ENCODE measurements at places on chromosomes 4 and X.

DNA sequence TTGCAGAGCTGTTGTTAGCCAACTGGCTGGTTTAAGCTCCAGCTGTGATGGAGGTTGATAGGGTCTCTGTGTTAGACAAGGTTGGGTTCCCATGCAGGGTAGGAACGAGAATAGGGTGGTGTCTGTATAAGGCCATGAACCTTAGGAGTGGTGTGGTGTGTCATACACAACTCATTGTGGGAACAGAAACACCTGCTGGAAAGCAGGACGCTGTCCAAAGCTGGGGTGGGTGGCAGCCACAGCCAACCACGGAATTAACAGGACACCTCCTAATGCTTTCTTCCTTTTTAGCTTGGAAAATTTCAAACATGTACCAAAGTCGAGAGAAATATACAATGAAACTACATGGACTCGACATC is 94.4 kb downstream of the ARHGAP10 start:
- no peak for DNase-seq

- DNase-seq = no peak
Observed at GRCh38 chr4:143360838-143361625, 24.4 kb downstream of the GAB1 start.

DNA sequence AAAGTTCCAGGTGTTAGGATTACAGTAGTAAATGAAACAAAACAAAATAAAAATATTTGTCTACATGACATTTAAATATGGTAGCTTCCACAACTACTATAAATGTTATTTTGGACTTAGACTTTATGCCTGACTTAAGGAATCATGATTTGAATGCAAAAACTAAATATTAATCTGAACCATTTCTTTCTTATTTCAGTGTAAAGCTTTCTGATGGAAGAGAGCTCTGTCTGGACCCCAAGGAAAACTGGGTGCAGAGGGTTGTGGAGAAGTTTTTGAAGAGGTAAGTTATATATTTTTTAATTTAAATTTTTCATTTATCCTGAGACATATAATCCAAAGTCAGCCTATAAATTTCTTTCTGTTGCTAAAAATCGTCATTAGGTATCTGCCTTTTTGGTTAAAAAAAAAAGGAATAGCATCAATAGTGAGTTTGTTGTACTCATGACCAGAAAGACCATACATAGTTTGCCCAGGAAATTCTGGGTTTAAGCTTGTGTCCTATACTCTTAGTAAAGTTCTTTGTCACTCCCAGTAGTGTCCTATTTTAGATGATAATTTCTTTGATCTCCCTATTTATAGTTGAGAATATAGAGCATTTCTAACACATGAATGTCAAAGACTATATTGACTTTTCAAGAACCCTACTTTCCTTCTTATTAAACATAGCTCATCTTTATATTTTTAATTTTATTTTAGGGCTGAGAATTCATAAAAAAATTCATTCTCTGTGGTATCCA is 1.6 kb downstream of the CXCL8 start:
- no peak for DNase-seq

- no peak for DNase-seq
Observed at GRCh38 chr4:140255467-140255866, 101.5 kb upstream of the MAML3 start.

DNA sequence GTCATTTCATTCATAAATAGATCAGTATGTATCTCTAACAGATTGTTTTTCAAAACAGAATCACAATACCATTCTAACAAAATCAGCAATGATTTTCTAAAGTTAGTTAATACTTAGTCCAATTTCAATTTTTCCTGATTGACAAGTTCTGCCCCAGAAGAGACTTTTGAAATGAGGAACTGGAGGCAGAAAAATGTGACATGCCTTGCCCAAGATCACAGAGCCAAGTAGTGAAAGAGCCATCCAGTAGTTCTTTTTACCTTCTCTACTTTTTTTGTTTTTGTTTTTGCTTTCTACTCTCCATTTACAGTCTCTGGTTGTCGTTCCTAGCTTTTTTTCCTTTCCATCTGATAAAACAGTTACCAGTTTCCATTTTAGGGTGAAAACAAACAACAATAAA is 129.3 kb upstream of the TMEM164 start:
- no peak for DNase-seq

- no peak for DNase-seq
Observed at GRCh38 chr4:151426513-151426912, 17.5 kb downstream of the FHIP1A start.

DNA sequence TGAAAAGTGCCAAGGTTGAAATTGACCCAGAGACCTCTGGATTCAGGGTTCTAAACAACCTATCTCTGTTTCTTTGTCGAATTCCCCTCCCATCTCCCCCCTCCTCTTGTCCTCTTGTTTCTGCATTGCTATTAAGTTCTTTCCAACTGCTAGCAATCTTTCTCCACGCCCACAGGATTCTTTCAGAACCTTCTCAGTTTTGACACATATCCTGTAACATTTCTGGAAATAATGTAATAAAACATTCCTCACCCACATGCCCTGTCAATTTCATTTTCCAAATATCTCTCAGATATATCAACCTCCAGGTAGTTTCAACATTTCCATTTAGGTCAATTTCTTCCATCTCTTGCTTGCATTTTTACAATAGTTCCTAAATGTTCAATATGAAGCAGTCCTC is 1105.9 kb downstream of the ARAP2 start:
- no peak for DNase-seq

- no peak for DNase-seq
Observed at GRCh38 chrX:19370061-19370460, 26.3 kb downstream of the PDHA1 start.

DNA sequence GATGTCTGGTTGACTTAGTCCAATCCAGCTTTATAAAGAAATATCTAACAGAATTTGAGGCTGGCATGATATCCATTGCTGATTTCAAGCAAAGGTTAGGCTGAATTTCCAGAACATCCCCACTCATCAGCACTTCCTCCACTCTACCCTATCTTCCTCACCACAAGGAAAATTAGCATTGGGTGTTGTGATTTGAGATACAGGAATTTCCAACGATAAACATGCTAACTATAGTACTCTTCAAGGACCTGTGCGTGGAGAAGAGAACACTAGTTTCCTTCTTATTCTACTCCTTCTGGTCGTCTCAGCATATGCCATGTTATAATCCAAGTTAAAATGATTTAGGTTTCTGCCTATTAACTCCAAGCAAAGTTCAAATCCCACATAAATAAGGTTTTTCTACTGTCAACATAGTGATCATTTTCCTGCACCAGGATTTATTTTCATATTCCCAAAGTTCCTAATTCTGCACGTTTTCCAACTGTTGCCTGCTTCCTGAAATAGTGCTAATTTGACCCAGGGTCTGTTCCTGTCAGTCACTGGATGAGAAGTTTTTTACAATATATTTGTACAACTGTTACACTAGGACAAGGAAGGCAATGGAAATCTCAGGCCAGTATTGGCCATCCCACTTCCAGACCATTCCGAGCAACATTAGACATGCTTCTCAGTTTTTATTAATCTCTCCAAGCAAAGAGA is 177.6 kb upstream of the EDNRA start:
- DNase-seq = no peak

- DNase-seq = no peak
Observed at GRCh38 chr4:161799710-161800109, 364.1 kb downstream of the FSTL5 start.

- DNase-seq = peak; percentile 35
Observed at GRCh38 chr4:1792832-1793495, at the start of gene FGFR3. TSS of gene FGFR3 (plus strand) at chr4:1793293. CDS start at chr4:1793935, 642 bp downstream.

- DNase-seq = no peak
Observed at GRCh38 chr4:108334031-108334430, 165.3 kb upstream of the LEF1 start.

DNA sequence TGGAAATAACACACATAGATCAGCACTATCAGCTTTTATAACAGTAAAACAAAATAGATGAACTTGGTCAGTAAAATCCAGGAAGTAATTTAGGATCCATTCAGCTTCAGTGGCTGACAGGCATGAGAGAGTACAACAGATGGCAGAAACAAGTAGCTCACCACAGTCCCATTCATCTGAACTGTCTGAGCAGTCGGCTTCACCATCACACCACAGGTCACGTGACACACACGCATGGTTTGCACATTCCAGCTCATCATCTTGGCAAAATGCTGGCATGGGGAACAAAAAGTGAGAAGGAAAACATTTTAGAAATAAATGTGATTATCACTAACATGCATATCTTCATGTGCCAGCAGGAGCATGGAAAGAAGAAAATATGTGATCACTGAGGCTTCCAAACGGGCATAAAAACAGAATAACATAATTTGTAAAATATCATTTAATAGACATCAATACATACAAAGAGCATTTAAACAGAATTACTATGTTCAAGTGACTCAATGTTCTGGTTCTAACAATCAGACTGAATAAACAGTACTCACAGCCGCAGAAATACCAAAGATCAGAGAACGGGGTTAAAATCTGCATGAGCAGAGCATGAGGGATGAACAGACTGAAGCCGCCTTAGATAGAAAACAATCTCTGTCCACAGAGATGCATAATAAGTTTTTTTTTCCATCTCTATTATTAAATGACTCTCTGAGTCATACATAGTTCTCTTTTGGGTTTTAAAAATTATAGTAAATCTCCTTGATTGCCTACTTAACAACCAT is 158.1 kb downstream of the ATP10D start:
- peak; percentile 2 for DNase-seq

Data from midbrain (tissue), 1 donor.